NCI-H82 (cell line): ENCODE measurements at places on chromosomes 1 and 21.
A peak's percentile ranks its signal among the peaks of the same experiment; 100 is the strongest.

DNA sequence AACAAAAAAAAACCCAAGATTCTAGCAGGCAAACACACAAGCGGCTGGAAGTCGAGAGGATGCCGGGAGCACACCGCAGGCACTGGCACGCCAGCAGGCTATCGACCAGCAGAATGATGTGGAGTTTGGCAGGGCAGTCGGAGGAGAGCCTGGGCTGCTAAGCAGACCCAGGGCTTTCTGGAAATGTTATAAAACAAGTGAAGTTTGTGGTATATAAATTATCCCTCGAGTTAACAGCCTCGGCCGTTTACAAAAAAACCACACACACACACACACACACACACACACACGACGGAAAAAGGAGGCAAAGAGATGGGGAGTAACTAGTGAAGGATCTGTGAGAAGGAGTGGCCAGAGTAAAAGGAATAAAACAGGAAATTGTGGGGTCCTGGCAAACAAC lies 87.2 kb upstream of the IVNS1ABP start:
- DNase-seq = no peak

DNA sequence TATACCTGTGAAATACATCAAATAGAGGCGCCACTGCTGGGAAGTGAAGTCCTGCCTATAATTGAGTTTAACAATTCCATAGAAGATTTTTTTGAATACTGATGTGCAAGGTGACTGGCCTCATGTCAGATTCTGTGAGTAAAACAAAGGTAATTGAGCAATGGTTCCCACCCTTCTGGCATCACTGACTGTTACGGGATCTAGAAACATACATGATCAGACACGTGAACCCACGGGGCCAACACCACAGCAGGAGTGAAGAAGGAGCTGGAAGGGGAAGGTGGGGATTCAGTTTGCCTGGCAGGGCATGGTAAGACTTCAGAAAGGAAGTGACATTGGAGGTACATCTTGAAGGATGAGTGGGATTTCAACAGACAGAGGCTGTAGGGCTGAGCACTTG lies 270.2 kb downstream of the DISC1 start:
- DNase-seq = no peak

DNA sequence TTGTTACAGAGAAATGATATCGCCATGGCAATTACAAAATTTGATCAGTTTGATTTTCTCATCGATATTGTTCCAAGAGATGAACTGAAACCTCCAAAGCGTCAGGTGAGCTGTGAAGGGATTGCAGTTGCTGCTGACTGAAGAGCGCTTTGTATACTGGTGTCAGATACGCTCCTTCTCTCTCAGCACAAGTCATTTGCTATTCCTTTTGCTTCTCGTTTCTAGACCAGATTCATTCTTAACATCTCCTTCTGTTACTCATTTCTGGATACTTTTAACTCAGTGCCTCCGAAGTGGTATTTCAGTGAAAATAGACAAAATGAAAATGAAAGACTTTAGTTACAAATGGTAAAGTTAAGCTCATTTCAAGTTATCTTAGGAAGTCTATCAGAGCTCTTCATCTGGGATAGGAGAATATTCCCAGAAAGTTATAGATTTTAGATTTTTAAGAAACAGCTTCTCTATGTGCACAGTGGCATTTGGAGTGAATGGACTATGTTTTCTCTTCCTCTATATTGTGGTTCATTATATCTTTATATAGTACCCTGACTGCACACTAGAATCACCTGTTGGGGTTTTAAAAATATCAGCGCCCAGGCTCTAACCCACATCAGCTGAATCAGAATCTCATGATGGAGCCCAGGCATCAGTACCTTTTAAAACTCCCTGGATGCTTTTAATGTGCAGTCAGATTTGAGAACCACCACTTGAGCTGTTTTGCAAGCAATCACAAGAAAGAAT lies 30.3 kb upstream of the KCNQ4 start:
- DNase-seq = no peak

GRCh38 chr1:161921990-161922389 lies 101.7 kb downstream of the OLFML2B start:
- DNase-seq = no peak

DNA sequence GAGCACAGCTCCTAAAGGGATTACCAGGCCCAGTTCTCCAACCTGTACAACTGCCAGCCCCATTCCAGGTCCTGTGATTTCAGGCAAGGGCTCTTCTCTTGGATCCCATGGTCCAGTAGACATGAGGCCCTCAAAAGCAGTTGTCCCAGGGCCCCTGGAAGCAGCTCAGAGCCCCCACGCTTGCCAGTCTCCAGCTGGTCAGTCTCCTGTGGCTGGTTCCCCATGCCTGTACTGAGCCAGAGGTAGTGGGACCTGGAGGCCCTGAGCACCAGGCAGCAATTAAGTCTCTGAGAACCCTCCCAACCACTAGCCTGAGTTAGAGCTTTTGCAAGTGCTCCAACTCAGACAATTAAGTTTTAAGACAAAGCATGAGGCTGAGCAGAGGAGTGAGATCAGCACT lies 36.9 kb downstream of the CDC42BPA start:
- DNase-seq = no peak

GRCh38 chr21:33444499-33444898 lies 35.3 kb downstream of the TMEM50B start:
- no peak for DNase-seq

DNA sequence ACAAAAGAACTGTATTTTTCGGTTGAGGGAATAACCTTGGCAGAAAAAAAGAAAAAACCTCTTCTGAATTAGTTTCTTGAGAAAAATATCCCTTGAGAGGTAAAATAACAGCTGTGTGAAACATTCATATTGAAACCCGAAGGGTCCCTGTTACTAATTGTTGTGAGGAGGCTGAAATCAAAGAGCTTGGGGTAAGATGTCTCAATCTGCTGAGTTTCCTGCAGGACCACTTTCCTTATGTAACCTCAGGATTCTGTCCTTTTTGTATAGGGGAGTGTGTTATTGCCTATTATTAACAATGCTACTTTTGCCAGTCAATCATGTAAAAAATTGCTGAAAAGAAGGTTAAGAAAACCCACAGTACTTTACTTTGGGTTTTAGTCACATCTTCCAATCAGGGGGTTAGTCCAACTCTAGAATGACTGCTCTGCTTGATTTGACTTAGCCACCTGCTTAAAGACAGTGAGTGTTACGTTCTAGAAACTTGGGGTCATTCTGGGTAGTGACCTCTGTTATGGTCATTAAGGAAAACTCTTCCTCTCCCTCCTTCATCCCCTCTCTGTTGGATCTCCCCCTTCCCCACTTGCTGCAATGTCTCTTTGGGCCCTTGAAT lies 138.8 kb downstream of the GIPC2 start:
- DNase-seq = no peak

DNA sequence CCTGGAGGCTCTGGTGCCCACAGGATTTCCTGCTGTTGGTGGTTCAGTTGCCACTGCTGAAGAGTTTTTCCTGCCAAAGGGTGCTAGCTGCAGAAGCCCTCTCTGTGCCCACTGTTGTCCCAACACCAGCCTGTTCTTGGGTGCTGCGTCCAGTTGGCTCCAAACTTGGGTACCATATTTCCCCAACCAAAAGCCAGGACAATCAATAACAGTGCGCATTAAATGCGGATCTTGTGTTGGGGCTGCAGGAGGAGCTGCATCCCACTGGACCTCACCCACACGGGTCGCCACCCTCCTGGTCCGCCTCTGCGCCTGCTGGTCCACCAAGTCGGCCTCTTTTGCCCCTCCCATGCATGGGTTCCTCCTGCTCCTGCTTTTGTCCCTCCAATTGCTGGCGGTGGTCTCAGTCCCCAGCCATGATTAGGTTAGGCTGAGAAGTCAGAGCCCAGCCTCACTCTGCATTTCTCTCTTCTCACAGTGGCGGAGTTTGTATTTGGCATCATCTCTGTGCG lies 9.8 kb downstream of the ABCG1 start:
- no peak for DNase-seq

DNA sequence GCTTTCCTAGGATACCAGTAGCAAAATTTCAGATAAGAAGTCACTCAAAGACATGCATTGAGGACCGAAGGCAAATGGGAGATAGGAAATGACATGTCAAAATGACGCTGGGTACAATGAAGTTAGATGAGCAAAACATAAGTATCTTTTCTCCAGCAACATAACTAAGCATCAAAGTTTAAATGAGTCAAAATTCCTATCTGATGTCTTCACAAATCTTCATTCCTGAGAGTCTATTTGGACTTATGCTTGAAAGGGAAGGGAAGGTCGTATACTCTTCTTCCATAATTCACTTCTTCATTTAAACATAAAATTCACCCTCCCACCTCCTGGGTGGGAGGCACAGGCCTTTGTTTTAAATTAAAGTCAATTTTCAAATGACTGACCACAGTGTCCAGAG lies 4.1 kb upstream of the TMEM81 start:
- no peak for DNase-seq

DNA sequence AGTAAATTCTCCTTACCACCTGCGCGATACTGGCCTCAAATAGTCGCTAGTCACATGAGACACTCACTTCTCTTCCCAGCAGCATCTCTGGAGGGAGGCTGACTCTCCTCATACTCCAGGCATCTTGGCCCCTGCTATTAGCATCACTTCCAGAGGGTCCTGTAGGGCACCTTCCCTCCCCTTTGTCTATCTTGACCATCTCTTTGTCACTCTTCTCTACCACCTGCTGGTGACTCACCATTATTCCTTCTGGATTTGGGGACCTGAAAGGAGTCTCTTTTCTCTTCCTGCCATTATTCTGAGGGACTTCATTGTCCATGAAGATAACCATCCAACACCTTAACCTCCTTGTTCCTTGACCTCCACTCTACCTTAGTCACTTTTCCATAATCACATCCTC lies 31.7 kb upstream of the GPR37L1 start:
- peak; percentile 48 for DNase-seq

DNA sequence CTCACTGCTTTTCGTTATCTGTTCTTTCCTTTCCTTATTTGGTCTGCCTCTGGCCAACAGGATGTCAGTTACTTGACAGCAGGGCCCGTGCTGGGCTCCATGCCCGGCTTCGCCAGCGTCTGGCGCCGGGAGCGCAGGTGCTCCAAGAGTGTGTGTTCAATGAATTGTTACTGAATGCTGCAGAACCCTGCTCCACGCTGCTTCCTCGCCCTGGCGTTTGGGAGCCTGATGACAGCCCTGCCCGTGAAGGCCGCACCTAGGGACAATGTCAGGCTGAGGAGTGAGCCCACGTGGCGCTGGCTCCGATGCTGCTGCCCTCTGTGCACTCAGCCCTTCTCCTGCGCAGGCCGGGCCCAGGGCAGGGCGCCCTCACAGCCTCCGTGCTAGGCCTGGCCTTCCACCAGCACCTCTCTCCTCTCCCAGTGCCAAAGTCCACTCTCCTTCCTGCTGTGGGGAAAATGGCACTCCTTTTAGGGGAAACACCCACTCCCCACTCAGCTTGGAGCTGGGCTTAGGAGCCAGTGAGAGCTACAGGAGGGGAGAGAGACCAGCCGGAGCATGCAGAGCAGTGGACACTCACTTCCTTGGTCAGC lies 51.4 kb downstream of the ACBD3 start:
- no peak for DNase-seq

- no peak for DNase-seq
These were observed 87.5 kb downstream of the CAMTA1 start for GRCh38 chr1:6872573-6873261.

DNA sequence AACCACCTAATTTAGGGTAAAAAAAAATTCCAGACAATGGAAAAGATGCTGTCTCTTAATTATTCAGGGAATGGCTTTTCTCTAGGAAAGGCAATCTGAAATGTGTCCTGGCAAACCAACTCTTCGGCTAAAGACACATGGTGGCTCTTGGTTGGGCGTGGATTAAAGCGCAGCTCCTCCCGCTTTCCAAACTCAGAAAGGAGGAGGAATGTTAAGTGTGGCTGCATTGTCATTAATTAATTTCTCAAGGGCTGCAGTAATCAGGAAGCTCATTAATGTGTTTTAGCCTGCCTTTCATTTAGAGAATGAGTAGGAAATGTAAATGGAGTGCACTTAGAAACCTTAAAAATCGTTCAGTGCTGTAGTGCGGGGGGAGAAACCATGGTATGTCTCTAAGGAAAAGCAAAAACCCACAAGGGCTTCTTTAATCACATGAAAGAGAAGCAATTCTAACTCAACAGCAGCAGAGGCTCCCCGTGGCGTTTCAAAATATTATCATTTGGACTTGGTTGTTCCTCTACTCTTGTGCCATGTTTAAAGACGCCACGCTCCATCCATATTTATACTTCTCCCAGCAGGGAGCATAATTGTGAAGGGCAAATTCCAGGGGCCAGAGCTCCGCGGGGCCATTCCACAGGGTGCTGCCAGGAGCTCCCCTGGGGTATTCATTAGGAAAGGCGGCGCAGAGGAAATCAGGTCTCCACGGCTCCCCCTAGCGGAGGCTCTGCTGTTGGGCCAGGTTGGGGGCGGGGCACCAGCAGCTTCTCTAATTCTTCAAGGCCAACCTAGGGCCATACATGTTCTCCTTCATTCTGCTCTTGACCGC lies 91.9 kb upstream of the SSX2IP start:
- DNase-seq = peak; percentile 88

DNA sequence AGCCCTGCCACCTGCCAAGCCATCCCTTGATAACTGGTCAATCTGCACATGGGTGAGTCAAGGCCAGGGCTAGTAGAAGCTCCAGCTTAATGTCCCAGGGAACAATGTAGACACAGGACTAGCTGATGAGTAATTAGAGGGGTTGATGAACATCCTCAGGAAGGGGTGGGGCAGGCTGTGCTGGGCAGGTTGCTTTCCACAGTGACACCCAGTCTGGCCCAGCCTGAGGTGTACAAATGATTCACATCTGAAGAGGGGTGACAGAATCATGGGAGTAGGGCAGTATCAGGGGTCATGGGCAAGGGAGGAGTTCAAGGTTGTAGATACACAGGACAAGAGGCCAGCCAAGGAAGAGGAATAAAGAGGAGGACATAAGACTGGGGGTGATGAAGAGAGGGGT lies 4.3 kb downstream of the LPAR3 start:
- no peak for DNase-seq

DNA sequence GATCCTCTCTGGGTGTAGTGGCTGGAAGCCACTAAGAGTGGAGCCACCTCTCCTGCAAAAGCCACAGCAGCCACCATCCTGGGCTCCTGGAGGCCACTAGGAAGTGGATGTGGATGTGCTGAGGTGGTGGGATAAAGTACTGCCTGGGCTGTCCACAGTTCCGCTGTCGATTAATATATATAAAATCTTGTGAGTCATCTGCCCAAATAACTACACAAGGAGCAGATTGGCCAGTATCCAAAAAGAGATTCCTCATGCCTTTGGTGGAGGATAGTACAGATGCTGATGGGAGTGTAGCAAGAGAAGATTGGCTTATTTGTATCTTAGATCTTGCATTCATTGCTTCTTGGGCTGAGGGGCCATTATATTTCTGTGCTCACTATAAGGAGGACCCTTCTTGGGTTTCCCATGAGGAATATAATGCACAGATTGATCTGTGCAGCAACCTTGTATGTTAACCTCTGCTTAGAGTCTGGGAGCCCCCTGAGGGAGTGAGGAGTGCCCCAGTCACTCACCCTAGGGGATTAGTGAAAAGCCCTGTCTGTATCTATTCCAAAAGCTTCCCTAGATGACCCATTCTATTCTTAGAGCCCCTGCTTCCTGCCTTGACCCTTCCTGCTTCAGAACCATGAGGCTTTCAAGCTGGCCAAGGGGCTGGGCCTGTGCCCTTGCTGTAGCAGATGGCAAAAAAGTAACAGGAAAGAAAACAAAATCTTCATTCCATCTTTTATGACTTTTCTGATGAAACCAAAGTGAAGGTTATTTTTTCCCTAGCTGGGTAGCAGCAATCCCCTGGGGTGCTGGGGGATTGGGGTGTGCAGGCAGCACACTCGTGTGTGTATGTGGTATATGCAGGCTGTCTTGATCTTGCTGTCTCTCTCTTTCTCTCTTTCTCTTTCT lies 31.7 kb downstream of the RCSD1 start:
- DNase-seq = no peak

- no peak for DNase-seq
These were observed 5.6 kb upstream of the TNFSF18 start for GRCh38 chr1:173056365-173056764.

- no peak for DNase-seq
These were observed 26.1 kb downstream of the NHLH2 start for GRCh38 chr1:115814685-115815398.
